ENCODE measurements at places on chromosomes 2 and 18.

DNA sequence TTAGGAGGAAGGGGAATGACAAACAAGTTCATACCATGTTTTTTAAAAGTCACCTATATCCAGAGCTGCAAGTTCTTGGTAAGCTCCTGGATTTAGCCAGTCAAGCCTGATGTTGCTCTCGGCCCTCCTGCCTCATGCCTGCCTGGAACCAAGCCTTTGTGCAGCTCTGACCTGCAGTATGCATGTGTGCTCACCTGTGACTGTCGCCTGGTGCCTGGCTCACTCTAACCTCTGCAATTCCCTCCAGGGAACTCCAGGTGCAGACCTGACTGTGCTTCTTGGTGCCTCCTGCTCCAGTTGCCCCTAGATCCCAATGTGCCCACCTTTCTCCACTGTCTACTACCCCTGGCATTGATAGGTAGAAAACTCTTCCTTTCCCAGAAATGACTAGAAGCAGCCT lies 85.1 kb upstream of the ZBTB14 start:
- no peak for DNase-seq

- DNase-seq, result no peak
These were observed 40.9 kb upstream of the MBP start for GRCh38 chr18:77173275-77174030.

DNA sequence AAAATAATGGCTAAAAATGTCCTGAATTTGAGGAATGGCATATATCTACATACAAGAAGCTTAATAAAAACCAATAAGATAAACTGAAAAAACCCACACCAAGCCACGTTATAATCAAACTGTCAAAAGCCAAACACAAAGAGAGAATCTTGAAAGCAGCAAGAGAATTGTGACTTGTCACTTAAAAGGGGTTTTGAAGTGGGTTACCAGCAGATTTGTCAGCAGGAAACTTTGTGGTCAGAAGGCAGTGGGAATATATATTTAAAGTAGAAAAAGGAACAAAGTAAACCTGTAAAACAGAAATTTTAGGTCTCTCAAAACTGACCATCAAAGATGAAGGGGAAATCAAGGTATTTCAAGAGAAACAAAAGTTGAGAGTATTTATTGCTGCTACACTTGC lies 171.9 kb upstream of the CNTNAP5 start:
- DNase-seq, result no peak

GRCh38 chr2:210842896-210843295 lies 286.5 kb downstream of the CPS1 start:
- DNase-seq, result no peak

DNA sequence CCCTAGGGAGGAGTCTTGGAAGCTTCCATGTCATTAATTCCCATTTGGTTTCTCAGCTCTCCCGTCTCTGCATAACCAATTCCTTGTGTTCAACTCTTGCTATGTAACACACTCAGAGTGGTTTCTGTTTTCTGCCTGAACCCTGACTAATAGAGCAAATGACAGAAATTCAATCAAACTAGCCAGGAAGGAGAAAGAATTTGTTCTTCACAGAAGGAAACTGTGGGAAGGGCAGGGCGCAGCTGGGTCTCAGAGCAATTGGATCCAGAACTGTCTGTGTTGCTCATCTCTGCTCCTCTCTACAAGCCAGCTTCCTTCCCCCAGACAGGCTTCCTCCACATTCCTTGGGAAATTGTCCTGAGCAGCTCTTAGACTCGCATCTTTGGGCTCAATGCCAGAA lies 269.8 kb downstream of the TNS1 start:
- no peak for DNase-seq

- DNase-seq, result no peak
These were observed 297.0 kb downstream of the BCL2 start for GRCh38 chr18:63022429-63023022.

- no peak for DNase-seq
These were observed 1423.0 kb upstream of the PIK3C3 start for GRCh38 chr18:40532046-40532445.

Measured in stimulated activated CD4-positive, alpha-beta T cell treated with anti-CD3 and anti-CD28 coated beads, Interleukin-4, amount 100 ng/mL, for 24 hours (primary cell).